Peyer's patch (tissue), 4 donors: ENCODE measurements at places on chromosomes 5 and 9.

DNA sequence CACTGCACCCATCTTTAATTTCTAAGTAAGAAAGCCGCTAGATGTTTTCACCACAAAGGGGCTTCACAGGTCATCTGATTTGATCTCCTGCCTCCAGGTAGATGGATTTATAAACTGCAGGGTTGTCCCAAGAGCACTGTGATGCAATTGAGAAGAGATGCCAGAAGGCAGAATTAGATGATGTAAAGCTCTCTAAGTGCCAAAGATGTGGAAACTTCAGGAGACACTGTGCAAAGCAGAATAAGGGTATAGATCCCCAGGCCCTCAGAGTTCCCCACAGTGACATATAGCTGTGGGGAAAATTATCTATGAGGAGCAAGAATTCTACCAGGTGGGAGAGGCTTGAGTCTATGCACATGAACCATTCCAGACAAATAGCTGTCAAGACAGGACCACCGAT lies 90.5 kb downstream of the FSTL4 start:
- no peak overlapping the region for H3K27ac ChIP-seq
- no peaks in the 10 kb centered on the region for H3K4me1 ChIP-seq
- no peaks in the 10 kb centered on the region for H3K27me3 ChIP-seq

GRCh38 chr9:79799691-79800335 lies 228.0 kb downstream of the TLE4 start:
- H3K27ac ChIP-seq: no peak overlapping the region
- no peaks in the 10 kb centered on the region for H3K36me3 ChIP-seq
- H3K4me1 ChIP-seq: no peaks in the 10 kb centered on the region
- no peaks in the 10 kb centered on the region for H3K27me3 ChIP-seq

GRCh38 chr9:8085986-8086385 lies 286.4 kb upstream of the DMAC1 start:
- no peaks in the 10 kb centered on the region for H3K36me3 ChIP-seq
- no peaks in the 10 kb centered on the region for H3K27me3 ChIP-seq
- no peak overlapping the region for H3K27ac ChIP-seq
- H3K4me3 ChIP-seq: no peak overlapping the region

GRCh38 chr9:124078641-124079040 lies 67.1 kb downstream of the LHX2 start:
- no peaks in the 10 kb centered on the region for H3K27me3 ChIP-seq
- no peak for DNase-seq
- no peak overlapping the region for H3K4me3 ChIP-seq
- no peaks in the 10 kb centered on the region for H3K4me1 ChIP-seq
- H3K36me3 ChIP-seq: no peaks in the 10 kb centered on the region
- no peak overlapping the region for H3K27ac ChIP-seq

- no peaks in the 10 kb centered on the region for H3K36me3 ChIP-seq
- H3K4me1 ChIP-seq: no peaks in the 10 kb centered on the region
- H3K27me3 ChIP-seq: no peaks in the 10 kb centered on the region
Measured at GRCh38 chr9:133621725-133622267, 12.6 kb upstream of the FAM163B start.

GRCh38 chr5:51387884-51388275 lies 4.6 kb downstream of the ISL1 start:
- no peak for DNase-seq
- no peaks in the 10 kb centered on the region for H3K4me1 ChIP-seq
